ENCODE measurements at places on chromosomes 11 and 22.

DNA sequence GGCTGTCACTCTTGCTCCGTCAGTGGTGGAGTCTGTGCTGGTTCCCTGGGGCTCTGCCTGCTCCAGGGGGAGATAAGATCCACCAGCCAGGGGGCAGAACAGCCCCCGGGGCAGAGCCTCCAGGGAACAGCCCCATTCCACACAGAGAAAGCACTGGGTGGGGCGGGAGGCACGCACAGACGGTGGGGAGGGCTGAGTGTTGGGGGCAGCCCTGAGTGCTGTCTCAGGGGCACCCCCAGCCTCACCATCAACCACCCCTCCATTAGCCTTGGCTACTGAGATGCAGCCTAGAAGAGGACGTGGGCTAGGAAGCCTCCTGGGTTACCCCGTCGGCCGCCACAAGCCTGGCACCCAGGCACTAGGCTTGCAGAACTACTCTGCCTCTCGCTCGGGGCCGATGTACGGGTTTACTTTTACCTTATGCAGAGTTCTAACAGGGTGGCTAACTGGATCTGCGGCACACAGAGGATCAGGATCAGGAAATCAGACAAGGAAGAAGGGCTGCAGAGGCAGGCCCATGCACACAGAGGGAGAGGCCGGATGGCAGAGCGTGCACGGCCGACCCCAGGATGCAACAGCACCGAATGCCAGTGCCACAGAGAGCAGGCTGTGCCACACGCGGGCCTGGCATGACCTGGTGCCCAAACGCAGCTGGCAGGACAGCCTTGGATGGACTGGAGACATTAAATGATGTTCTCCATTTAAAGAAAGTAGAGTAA is 140.5 kb downstream of the CTTN start:
- no peak for DNase-seq

DNA sequence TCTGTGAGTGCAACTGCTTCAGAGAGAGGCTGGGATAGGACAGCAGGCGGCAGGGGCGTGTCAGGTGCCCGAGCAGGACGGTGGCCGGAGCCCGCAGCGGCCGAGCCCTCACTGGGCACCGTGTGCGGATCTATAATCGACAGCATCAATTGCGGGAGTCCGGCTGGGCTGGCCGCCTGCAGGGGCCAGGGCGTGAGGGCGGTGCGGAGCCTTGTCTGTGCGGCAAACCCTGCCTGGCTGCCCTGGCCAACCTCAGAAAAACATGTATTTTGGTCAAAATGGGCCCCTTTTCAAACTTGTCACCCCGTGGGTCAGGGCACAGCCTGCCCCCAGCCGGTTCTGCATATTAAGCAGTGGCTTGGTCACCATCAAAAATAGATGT is 91.3 kb upstream of the KCNQ1OT1 start:
- no peak for DNase-seq

DNA sequence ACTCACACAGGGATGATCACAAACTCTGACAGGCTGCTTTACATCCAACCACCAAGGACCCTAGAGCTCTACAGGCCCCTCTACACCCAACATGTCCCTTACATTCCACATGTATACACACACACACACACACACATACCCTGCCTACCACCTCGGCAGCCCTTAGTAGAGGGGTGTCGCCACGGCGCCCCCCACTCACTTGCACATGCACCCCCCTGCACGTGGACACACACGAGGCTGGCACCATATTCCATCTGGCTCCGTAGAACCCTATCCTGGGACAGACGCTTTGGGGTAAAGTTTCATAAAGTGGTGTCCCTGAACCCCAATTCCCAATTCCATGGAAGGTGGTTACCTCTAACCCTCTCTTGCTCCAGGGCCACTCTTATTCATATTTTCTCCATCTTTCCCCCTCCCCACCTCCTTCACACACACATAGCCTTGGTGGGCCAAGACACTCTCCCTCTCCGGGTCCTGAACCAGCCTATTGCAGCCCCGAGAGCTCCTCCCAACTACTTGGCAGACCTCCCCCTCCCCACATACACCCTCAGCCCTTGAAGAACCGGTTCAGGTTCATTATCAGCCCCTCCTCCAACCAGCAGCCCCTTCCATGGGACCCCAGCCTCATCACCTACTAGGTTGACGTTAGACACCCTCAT is 809 bp downstream of the PDE2A start:
- DNase-seq, result no peak

DNA sequence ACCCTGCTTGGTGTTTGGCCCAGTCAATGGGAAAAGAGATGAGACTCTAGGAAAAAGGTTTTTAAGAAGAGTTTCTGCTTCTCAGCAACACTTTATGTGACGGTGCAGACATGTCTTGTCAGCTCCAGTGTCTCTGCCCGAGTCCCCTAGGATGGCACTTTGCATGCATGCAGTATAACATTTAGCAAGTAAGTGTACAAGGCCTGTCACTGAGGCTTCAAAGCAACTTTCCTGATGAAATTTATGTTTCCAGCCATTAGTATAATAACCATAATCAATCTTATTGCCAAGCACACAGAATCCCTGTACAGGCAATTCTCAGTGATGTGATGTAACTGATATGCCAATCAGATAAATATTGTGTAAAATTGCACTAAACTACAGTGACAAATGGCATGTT is 248.1 kb upstream of the PLET1 start:
- no peak for DNase-seq

- no peak for DNase-seq
These were observed 485.1 kb downstream of the OPCML start for GRCh38 chr11:133047036-133047770.

DNA sequence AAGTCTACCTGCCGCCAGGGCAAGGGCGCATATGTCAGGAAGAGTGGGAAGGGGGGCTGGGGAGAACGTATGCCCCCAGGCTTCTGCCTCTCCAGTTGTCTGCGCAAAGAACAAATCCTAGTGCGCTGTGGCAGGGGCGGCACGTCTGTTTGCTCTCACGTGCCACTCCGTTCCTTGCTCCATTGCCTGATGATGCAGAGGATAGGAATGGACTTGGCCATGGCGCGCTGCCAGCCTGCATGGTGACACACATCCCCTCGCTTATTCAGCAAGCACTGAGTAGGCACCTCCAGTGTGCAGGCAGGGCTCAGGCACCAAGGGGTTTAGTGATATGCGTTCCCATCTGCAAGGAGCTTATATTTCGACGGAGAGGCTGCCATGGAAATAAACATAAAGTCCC is 45.4 kb upstream of the SLC22A12 start:
- no peak for DNase-seq

DNA sequence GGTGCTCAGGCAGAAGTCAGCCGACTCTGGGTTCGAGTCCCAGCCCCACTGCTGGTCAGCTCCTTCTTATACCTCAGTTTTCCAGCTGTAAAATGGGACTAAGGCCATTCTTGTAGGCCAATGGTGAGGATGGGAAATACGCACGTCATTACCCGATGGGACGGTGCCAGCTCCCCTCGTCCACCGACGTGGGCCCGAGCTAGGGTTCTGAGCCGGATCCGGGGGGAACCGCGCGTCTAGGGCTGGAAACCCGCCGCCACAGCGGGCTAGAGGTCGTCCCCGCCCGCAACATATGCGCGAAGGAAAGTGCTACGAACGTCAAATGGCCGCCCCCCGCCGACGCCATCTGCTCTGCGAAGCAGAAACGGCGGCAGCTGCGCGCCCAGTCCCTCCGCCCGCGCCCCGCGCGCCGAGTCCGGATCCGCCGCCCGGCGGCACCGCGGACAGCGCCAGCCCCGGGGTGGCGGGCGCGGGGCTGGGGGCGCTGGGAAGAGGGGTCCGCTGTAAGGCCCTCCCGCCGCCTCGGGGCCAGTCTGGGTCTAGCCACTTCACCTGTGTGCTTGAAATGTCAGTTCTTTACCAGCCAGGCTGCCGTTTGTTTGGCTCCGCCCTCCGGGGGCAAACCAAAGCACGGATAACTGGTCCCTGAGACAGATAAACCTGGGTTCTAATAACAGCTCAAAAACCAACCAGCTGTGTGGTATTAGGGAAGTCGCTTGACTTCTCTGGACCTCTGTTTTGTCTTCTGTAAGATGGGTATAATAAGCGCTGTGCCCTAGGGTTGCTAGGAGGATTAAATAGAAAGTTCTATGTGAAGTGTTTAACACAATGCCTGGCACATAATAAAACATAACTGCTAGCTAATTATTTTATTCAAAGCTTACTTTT is 103.5 kb upstream of the RCN1 start:
- DNase-seq, result no peak

GRCh38 chr22:43338766-43339345 is 4.3 kb downstream of the SCUBE1 start:
- no peak for DNase-seq

- no peak for DNase-seq
These were observed 80.6 kb downstream of the WNT7B start for GRCh38 chr22:45896153-45896951.

Data from GM12891 (cell line).